Left cardiac atrium (tissue), 4 donors: ENCODE measurements at places on chromosomes 4 and X.

- no peak for DNase-seq
Observed at GRCh38 chr4:5478169-5478568, 230.2 kb downstream of the EVC2 start.

- no peak for DNase-seq
Observed at GRCh38 chrX:45868425-45868824, 667.7 kb upstream of the DIPK2B start.

DNA sequence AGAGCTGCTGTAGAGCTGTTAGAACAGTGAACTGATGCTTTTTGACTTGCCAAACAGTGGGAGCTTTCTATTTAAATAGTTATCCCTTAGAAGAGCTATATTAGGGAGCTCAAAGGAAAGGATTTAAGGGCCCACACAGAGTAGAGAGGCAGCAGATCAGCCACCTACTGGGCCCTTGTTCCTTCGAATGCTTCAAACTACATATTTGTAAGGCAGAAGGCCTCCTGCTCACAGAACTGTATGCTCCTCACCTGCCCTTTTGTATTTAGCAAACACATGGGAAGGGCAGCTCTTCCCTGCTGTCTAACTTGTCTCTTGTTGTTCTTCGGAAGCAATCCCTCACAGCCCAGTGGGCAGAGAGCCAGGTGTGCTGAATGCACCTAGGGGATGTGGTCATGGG lies 38.0 kb downstream of the IL1RAPL1 start:
- no peak for DNase-seq

GRCh38 chr4:123064390-123064789 lies 142.0 kb upstream of the NUDT6 start:
- DNase-seq: no peak

GRCh38 chr4:94177822-94178221 lies 29.8 kb upstream of the SMARCAD1 start:
- DNase-seq: no peak

GRCh38 chrX:107654872-107655761 lies 26.8 kb downstream of the PRPS1 start:
- peak; percentile 63 for DNase-seq
